SK-N-SH (cell line): ENCODE measurements at places on chromosomes 5 and 9.

GRCh38 chr5:142828797-142829535, 58.8 kb downstream of the ARHGAP26 start:
- DNase-seq, result no peak

DNA sequence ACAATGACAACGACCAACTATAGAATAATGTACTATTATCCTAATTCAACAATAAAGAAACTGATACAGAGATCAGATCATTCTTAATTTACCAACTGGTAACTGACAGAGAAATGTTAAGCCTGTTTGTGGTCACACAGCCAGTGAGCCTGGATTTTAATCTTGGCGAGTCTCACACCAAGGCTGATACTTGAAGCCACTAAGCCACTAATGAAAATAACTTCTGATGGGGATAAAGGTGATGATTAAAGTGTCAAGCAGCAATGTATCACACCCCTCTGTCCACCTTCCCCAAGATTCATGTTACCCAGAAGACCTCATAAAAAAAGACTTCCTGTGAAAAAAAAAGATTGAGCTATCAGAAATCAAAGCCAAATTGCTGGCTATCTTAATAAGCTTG, 350.5 kb downstream of the SPOCK1 start:
- DNase-seq, result no peak

GRCh38 chr5:139091439-139092156, 106.6 kb downstream of the SIL1 start:
- no peak for DNase-seq

DNA sequence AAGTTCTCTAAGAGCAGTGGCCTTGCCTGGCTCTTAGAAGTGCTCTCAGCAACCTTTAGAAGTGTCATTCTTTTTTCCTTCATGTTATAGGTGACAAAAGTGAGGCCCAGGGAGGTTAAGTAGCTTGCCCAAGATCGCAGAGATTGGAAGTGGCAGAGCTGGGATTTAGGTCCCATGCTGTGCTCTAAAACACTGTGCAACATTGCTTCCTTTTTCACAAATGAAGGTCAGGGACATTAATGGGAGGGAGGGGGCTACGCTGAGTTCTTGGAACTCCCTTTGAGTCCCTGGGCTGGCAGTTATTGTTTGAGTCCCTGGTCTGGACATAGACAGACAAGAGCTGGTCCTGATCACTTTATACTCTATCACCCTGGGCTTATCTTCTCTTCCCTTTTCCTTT, 45.3 kb downstream of the PAM start:
- no peak for DNase-seq

DNA sequence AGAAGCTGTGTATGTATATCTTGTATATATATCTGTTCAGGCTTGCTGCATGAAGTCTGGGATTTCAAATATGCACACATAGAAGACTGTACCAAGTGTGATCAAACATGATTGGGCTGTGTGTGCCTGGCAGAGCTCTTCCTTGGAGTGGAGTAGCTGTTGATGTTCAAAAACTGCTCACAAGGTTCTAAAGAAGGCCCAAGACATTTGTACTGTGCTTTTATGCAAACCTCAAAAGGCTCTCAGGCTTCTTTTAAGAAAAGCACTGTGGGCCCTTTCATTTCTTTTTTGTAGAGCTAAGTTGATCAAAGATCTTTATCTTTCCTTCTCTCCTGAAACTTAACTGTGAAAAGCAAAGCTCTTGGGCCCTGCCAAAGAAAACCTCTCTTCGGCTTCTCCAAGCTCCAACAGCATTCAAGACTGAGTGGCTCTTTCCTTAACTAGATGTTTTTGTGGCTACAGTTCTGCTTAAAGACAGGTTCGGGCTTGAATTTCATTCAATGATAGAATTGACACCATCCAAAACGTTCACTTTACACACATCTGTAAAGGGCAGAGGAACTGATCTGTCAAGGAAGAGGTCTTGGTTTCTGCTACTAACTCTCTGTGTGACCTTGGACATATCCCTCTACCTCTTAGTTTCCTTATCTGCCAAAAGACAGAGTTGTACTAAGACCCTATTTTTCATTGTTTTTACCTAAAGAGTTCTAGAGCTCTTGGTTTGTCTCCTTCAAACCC, 105.8 kb upstream of the IL6ST start:
- no peak for DNase-seq

GRCh38 chr9:116644091-116644688, 42.9 kb upstream of the TRIM32 start:
- DNase-seq, result no peak

DNA sequence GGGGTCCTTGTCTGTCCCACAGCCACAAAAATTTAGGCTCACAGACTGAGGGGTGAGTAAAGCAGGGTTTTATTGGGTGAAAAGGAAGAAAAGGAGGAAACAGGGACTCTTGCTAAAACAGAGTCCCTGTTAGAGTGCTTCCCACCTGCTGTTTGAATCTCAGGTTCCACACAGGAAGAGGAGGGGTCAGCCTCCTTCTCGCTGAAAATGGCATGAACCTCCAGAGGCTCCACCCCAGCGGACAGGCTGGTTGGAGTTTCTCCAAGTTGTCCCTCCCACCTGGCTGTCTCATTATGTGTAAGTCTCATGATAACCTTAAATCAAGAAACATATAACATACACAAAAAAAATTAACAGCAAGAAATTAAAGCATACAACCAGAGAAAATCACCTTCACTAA, 28.3 kb upstream of the UHRF2 start:
- no peak for DNase-seq

DNA sequence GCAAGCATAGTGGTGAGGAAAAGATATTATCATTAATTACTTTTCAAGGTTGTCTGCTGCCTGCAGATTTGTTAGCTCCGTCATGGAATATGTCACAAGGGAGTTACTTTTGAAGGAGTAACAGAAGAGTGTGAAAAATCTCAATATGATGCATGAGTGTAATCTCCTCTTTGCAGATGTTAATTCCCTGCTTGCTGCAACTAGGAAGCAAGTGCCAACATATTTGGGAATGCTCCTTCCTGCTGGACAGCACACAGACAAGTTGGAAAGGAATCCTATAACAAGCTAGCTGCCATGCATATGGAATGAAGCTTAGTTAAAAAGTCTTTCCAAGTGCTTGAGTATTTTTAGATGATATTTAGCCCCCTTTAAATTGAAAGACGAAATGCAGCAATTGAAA, 2023.6 kb upstream of the CDH6 start:
- no peak for DNase-seq

- DNase-seq, result no peak
Measured at GRCh38 chr9:120568816-120569215, 11.2 kb downstream of the CDK5RAP2 start.

- DNase-seq, result no peak
Measured at GRCh38 chr5:28580616-28581015, 1542.2 kb upstream of the CDH9 start.

DNA sequence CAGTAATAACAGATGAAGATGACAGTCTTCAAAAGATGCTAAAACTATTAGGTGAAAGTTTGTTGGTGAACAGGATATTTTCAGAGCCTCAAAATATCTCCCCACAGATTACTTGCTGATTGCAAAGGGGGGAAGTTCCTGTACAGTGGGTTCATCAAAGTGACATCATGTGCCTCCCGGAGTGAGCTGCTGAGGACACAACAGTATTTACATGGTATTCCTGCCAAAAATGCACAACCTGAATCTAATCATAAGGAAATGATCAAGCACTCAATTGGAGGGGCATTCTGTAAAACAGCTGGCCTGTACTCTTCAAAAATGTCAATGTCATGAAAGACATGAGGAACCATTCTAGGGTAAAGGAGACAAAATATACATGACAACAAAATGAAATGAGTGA, 18.9 kb upstream of the GLIS3 start:
- DNase-seq, result no peak

GRCh38 chr9:107732781-107733522, 243.4 kb upstream of the KLF4 start:
- no peak for DNase-seq

GRCh38 chr5:88058625-88059024, 210.0 kb downstream of the TMEM161B start:
- DNase-seq, result no peak
